ENCODE measurements at places on chromosomes 12 and 14. TPM values are rescaled to one million over a fixed set of nuclear protein-coding genes. Genes with fewer than 3 reads are reported as not detected.
A peak's percentile ranks its signal among the peaks of the same experiment; 100 is the strongest.

GRCh38 chr12:118404876-118405521 lies 28.6 kb downstream of the SUDS3 start:
- peak; percentile 45 for DNase-seq

DNA sequence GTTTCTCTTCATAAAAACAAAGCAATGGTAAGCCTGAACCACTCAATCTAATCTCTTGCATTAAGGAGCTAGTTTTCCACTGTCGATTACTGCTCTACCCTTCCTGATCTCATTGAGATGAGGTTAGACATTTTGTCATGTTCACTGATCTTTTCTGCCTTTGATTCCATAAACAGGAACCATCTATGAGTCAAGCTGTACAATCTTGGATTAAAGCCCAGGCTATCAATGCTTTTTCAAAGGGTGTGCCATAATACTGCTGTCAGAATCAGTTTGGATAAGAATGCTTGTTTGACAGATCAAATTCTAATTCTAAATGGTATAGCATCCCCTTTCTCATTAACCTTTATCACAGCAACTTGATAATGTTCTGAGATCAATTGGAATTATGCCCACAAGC lies 16.1 kb downstream of the GRIP1 start:
- peak; percentile 76 for DNase-seq

DNA sequence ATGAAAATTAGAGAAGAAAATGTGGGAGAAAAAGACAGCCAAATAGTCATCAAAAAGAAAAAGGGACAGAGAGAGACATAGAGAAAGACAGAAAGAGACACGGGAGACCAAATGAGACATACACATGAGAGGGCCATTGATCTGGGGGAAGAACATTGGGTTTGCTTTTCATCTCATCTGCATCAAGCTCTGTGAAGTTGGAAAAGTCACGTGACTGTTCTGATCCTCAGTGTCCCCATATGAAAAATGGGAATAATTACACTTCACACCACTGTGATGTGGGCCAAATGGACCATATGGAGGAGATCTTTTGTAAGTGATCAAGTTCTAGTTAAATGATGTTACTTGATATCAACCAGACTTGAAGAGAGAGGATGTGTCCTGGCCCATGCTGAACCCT lies 147.1 kb upstream of the NRXN3 start:
- no peak for DNase-seq

DNA sequence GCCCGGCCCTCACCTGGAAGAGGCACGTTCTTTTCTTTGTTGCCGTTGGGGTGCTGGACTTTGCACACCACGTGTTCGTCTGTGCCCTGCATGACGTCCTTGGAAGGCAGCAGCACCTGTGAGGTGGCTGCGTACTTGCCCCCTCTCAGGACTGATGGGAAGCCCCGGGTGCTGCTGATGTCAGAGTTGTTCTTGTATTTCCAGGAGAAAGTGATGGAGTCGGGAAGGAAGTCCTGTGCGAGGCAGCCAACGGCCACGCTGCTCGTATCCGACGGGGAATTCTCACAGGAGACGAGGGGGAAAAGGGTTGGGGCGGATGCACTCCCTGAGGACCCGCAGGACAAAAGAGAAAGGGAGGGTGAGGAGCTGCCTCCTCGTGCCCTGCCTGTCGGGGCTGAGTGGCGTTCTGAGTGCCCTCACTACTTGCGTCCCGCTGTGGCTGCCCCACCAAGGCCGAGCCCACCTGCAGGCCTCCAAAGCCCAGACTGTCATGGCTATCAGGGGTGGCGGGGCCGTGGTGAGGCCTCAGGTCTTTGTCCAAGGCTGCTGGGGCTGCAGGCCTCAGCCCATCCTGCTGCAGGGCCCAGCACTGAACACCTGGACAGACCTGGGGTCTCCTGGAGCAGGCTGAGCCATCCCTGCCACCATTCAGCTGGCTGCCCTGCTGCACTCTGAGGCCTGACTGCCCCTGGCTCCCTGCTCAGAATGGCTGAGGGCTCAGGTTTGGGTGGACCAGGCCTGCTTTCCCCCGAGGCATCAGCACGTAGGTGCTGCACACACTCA lies 329.7 kb downstream of the TMEM121 start:
- DNase-seq, result no peak

The RPGRIP1 gene
- total RNA-seq, result not detected

DNA sequence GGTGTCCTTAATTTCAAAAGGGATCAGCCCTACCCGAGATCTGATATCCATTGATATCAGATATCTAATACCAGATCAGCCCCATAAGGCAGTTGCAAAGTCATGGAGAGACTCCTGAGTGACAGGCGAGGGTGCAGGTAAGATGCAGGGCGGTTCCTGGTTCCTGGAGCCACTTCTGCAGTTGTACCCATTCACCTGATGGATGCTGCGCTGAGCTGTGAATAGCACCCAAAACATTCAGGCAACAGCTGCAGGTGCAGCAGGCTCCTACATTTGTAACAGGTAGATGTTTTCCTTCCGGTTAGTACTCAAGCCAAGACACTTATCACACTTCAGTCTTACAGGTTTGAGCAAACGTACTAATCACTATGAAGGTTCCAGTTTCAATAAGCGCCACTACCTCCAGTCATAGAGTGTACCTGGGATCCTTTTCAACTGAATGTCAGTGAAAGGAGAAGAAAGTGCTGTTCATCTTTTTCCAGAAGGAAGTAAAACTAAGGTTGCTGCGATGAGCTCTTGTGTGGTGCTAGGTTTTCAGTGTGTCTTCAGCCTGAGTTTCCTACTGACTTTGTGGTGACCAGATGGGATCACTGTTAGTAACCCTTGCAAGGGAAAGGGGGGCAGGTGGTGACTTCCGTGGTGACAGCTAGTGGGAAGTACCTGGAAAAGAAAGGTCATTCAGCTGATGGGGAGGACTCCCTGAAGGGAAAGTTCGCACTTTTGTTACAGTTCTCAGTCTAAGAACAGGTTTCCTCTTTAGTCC lies 1.9 kb downstream of the ATP6V0A2 start:
- DNase-seq, result no peak

- DNase-seq, result peak; percentile 30
Observed at GRCh38 chr12:82694970-82695369, 8.3 kb downstream of the TMTC2 start.

GRCh38 chr12:85516667-85517325 lies 236.8 kb downstream of the ALX1 start:
- DNase-seq, result peak; percentile 37

DNA sequence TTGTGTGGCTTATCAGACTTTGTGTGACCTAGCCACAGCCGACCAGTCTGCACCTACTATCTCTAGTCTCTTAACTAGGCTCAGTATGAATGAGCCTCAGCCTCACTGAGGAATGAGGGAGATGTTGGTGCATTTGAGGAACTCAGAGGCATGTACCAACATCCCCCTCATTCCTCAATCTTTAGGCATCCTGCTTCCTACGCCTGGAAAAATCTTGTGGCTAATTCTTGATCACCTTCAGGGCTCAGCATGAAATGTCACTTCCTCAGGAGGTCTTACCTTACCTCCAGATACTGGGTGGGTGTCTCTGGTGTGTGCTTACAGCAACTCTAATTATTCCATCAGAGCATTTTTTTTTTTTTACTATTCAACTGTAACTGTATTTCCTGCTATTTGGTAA lies 148.8 kb upstream of the TMCC3 start:
- DNase-seq, result peak; percentile 75

GRCh38 chr12:47393403-47393790 lies 312.4 kb downstream of the RPAP3 start:
- no peak for DNase-seq

The ETFBKMT gene
- total RNA-seq, result 3.4 TPM

GRCh38 chr14:89861630-89862029 lies 92.9 kb downstream of the EFCAB11 start:
- DNase-seq, result no peak

- no peak for DNase-seq
Observed at GRCh38 chr12:106493531-106493930, 89.3 kb upstream of the RFX4 start.

The SSPN gene
- total RNA-seq, result 11.0 TPM

GRCh38 chr14:31270196-31270772 lies 62.7 kb upstream of the HECTD1 start:
- DNase-seq, result no peak

The NELL2 gene
- total RNA-seq, result 1.0 TPM

DNA sequence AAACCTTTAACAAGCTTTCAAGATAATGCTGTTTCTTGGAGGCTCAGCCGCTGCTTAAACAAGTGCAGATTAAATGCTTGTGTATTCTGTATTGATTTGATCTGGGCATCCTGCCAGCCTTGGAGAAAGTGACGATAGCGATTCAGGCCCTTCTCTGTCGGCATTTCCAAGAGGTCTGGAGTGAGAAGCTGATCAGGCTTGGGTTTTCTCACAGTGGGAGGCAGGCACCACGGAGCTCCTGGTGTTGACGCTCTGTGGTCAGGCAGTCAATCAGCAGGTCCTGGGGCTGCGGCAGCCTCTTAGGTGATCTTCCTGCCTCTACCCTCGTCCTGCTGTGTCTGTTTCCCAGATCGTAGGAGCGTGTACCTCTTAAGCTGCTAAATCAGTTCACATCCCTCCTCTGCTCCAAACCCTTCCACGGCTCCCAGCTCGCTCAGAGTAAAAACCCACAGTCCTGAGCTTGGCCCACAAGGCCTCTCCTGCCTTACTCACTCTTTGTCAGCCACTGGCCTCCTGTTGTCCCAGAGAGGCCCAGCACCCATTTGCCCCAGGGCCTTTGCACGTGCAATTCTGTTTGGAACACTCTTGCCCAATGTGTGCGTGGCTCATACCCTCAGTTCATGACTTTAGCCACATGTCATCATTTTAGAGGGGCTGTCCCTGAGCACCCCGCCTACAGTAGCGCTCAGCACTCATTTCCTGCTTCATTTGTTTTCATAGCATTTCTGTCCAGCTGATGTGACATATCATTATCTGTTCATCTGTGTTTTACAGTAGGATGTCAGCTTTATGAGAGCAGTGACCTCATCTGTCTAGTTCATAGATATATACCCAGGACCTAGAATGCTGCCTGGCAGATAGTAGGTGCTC lies 155.4 kb downstream of the AACS start:
- DNase-seq, result peak; percentile 2

DNA sequence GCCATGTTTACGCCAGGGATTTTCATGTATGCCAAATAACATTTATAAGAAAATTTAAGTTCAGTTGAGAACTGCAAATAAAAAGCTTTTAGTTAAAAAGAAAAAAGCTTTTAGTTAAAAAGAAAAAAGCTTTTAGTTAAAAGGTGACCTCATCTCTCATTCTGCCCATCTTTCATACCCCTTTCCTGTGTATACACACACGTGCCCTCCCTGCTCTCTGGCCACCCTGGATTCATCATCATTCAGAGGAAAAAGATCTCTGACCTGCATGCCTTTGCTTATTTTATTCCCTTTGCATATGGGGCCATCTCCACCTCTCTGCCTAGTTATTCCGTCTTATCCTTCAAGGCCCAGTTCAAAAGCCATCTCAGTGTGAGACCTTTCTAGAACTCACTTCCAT lies 38.1 kb upstream of the CDK17 start:
- no peak for DNase-seq

- no peak for DNase-seq
Observed at GRCh38 chr12:100221523-100221922, 20.9 kb downstream of the ACTR6 start.
